ENCODE measurements at places on chromosomes 16 and 17. TPM values are rescaled to one million over a fixed set of nuclear protein-coding genes. Genes with fewer than 3 reads are reported as not detected.

DNA sequence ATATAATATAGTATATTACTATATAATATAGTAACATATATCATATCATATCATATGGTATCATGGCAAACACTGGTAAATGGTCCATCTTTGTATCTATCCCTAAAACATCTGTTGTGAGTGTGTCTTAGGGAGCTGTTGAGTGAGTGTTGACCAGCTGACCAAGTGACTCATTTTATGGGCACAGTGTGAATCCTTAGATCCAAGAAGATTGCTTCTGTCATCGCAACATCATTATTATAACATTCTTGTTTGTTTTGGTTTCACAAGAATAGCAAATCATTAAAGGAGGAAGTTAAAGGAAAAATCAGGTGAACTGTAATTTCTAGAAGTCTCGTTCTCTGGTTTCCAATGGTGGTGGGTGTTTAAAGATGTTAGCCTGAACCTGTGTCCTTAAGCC is 11.7 kb upstream of the MAF start:
- peaks cover 50% of the 10 kb centered on the region for H3K4me1 ChIP-seq
- H3K4me3 ChIP-seq: no peak overlapping the region
- no peaks in the 10 kb centered on the region for H3K27me3 ChIP-seq
- H3K36me3 ChIP-seq: peaks cover 8% of the 10 kb centered on the region
- no peak for DNase-seq
- H3K27ac ChIP-seq: no peak overlapping the region

DNA sequence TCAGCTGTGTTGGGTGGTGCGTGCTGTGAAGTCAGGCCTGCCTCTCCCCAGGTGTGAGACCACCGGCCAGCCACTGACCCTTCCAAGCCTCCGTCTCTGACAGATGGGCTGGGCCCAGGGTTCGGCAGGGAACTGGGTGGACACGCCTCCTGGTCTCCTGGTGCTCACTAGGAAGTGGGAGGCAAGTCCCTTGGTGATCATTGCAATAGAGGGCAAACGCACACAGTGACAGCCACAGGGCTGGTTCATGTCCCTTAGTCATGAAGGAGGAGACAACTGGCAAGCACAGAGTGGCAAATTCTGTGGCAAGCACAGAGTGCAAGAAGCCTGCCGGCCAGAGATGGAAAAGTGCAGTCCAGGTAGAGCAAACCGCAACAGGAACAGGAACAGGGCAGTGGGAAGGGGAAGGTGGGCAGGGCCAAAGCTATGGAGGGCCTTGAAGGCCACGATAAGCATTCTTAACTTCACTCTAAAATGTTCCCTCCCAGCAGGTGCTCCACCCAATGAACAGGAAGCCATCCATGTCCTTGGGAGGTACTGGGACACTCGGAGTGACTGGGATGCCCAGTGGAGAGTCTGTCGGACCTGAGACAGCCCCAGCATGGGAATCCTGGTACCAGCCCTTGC is 21.9 kb downstream of the USP7 start:
- H3K27me3 ChIP-seq: no peaks in the 10 kb centered on the region
- peaks cover 52% of the 10 kb centered on the region for H3K4me1 ChIP-seq
- H3K4me3 ChIP-seq: no peak overlapping the region
- H3K27ac ChIP-seq: no peak overlapping the region
- H3K36me3 ChIP-seq: no peaks in the 10 kb centered on the region

GRCh38 chr16:87692756-87693155 is 73.0 kb downstream of the KLHDC4 start:
- peaks cover 3% of the 10 kb centered on the region for H3K4me1 ChIP-seq
- H3K36me3 ChIP-seq: peaks cover 3% of the 10 kb centered on the region
- H3K4me3 ChIP-seq: no peak overlapping the region
- H3K27me3 ChIP-seq: no peaks in the 10 kb centered on the region

GRCh38 chr16:56871172-56871593 is 6.2 kb downstream of the SLC12A3 start:
- no peak for DNase-seq
- peaks cover 2% of the 10 kb centered on the region for H3K27me3 ChIP-seq
- no peaks in the 10 kb centered on the region for H3K36me3 ChIP-seq
- peaks cover 7% of the 10 kb centered on the region for H3K4me1 ChIP-seq

DNA sequence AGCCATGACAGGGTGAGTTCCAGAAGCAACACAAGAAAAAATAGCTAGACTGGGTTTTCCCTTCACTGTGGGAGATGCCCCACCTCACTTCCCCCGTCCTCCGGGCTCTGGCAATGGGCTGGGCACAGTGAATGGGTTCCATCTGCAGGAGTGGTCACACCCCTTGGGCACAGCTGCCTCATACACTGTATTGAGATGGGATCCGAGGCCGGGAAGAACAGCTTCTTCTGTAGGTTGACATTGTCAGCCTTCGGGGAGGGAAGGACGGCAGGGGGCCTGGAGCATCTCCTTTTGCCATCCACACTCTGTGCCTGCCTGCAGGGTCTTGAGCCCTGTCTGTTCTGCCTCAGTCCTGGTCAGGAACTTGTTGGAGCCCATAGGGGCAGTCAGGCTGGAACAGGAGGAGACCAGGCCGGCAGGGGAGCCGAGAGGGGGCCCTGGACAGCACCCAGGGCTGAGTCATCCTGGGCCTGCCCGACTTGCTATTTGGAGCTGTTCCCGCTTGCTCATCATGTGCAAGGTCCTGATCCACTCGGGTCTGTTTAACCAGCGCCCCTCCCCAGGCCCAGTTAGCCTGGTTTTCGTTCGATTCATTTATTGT is 286.7 kb downstream of the SEC14L1 start:
- no peaks in the 10 kb centered on the region for H3K27me3 ChIP-seq
- DNase-seq: no peak
- no peak overlapping the region for H3K27ac ChIP-seq

GRCh38 chr17:42305543-42306384 is 17.5 kb downstream of the STAT5A start:
- H3K27me3 ChIP-seq: no peaks in the 10 kb centered on the region
- peak overlapping the region; percentile 78 for H3K27ac ChIP-seq
- peaks cover 54% of the 10 kb centered on the region for H3K4me1 ChIP-seq
- DNase-seq: no peak

DNA sequence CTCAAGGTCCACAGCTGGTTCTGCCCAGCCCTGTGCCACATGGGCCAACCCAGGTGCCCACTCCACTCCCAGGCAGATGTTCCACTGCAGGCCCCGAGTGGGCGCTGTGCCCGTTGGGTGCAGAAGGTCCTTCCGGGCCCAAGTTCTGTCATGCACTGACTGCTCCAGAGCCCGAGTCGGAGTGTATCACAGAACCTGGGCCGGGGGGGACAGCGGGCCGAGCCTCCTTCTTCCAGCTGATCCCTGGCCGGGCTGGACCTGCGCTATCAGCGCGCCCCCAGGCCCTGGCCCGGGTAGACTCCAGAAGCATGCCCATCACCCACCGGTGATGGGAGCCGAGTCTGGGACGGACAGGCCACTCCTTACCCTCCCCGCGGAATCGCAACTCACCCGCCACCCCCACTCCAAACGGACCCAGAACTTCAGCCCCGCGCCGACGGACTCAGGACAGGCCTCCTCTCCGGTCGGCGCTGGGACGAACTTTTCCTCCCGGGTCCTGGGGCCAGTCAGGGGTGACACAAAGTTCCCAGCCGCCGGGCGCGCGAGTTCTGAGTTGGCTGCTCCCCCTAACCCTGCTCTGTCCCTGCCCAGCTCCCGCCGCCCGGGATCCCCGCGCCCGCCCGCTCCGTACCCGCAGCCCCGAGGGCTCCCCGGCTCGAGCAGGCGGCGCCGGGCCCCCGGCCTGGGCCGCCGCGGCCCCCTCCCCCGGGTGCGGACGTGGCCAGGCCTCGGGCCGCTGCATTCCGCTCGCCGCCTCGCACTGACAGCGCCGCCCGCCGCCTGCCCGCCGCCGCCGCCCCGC is at the start of gene COPZ2:
Gene COPZ2 (minus strand): TSS at position 762 of the 802 bp plus-strand sequence. CDS start 20 bp downstream, at position 742.
- DNase-seq: peak; percentile 56
- H3K27me3 ChIP-seq: peaks cover 35% of the 10 kb centered on the region
- peaks cover 14% of the 10 kb centered on the region for H3K4me1 ChIP-seq
- H3K36me3 ChIP-seq: peaks cover 3% of the 10 kb centered on the region
- peak within 1 kb of the TSS; percentile 78 for H3K27ac ChIP-seq

DNA sequence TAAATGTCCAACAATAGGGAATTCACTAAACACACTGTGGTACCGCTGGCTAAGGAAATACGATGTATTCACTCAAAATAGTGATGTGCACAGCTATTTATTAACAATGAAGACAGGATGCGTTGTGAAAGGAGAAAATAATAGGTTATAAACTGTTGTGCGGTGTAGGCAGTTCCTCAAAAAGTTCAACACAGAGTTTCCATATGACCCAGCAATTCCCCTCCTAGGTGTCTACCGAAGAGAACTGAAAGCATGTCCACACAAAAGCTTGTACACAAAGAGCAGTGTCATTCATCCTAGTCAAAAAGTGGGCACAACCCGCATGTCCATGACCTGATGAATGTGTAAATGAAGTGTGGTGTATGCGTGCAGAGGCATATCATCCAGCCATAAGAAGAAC is 1.2 kb upstream of the CES1 start:
- peaks cover 6% of the 10 kb centered on the region for H3K27me3 ChIP-seq
- no peaks in the 10 kb centered on the region for H3K36me3 ChIP-seq
- DNase-seq: no peak
- no peaks in the 10 kb centered on the region for H3K4me1 ChIP-seq
- H3K27ac ChIP-seq: no peak overlapping the region

DNA sequence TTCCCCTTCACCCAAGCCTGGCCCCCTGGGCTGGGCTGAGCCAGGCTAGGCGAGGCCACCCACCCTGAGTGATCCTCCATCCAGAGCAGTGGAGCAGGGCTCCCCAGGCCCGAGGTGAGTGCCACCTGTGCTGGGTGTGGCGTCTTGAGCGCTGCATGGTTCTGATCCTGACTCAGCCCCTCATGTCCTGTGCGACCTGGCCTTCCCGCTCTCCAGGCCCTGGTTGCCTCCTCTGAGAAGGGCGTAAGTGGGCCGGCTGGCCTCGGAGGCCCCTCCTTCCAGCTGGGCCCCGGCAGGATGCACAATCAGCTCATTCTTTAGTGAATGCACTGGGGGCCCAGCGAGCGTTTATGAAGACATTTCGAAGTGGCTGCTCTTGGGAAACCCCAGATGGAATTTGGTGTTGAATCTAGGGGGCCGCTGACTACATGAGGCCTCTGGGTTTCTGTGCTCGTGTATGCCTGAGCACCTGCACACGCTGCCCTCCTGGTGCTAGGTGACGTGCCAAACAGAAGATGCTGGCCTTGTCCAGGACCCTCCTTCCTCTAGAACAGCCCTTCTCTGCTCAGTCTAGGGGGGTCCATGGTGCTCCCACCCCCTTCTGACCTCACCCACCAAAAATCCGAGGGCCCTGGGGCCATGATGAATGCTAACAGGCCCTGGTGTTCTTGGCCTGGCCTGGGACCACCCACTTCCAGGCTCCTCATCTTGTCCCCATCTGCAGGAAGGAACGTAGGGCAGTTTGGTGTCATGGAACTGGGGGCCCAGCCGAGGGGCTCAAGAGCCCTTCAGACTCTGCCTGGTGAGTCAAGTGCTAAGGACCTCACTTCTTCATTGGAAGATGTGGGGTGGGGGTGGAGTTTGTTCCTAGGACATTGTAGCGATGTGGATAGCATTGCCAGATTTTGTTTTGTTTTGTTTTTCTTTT is 3.6 kb upstream of the TMEM92 start:
- no peaks in the 10 kb centered on the region for H3K36me3 ChIP-seq

DNA sequence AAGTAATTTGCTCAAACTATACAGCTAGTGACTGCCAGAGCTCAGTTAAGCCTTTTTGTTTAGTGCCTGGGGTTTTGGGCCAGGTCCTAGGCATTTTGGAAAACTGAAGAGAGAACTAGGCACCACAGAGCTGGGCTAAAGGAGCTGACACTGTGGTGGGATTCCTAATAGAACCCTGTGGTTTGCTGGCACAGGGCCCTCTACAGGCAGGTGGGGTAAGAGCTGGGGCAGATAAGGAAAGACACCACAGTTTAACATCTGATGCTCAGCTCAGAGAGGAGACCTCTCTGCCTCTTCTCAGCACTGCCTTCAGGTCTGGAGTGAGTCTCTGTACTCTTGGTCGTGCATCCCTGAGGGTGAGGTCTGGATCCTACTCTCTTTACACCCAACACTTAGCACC is 121.2 kb downstream of the SNX11 start:
- DNase-seq: no peak
- H3K36me3 ChIP-seq: peaks cover 4% of the 10 kb centered on the region
- no peak overlapping the region for H3K4me3 ChIP-seq
- no peak overlapping the region for H3K27ac ChIP-seq
- H3K27me3 ChIP-seq: no peaks in the 10 kb centered on the region
- peaks cover 20% of the 10 kb centered on the region for H3K4me1 ChIP-seq

DNA sequence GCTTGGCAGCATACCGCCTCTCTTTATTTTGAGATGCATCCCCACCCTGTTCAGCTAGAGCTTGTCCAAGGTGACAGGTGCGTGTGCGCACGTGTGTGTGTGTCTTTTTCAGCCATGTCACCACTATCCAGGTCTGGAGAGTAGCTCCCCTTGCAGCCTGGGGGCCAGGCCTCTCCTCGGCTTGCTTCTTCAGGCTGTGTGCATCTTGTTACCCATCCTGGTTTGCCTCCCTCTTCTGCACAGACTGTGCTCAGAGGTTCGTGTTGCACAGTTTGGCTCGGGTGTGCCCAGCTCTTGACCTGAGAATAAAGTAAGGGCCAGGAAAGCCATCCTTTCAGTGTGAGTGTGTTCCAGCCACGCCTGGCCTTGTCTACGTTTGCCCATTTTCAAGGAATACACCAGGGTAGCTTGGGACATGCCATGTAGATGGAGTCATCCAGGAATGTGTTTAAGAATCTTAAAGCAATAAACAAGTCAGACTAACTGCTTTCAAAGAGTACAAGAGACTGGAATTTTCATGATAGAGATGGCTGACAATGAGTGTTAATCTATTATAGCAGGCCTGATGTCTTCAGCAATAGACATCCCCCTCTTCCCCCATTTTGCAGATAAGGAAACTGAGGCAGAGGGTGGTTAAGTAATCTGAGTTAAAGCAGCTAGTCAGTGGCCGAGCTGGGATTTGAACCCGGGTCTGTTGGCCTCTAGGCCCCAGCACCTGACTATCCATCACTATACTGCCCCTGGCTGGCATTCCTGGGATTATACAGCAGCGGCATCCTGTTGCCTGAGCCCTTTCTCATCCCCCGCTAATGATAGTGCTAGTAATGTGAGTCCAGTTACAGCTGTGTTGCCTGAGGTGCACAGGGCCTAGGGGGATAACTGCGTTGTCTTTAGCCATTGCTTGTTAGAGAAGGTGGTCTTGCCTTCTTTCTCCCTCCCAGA is 77.9 kb downstream of the KSR1 start:
- peaks cover 3% of the 10 kb centered on the region for H3K36me3 ChIP-seq
- no peak for DNase-seq
- H3K27ac ChIP-seq: no peak overlapping the region
- no peaks in the 10 kb centered on the region for H3K27me3 ChIP-seq
- H3K4me1 ChIP-seq: peaks cover 84% of the 10 kb centered on the region

- DNase-seq: peak; percentile 71
- peaks cover 14% of the 10 kb centered on the region for H3K36me3 ChIP-seq
- peaks cover 30% of the 10 kb centered on the region for H3K4me1 ChIP-seq
- H3K4me3 ChIP-seq: no peak overlapping the region
- H3K27ac ChIP-seq: no peak overlapping the region
Measured at GRCh38 chr16:10918294-10919002, 23.8 kb downstream of the DEXI start.

- H3K36me3 ChIP-seq: no peaks in the 10 kb centered on the region
- no peak for DNase-seq
- no peaks in the 10 kb centered on the region for H3K4me1 ChIP-seq
- H3K27me3 ChIP-seq: peaks cover 2% of the 10 kb centered on the region
Measured at GRCh38 chr16:52496051-52496876, 50.7 kb downstream of the TOX3 start.

Gene HYDIN
- 0.17 TPM for total RNA-seq

Gene ARL16
- 40.0 TPM for total RNA-seq

Gene BCL7C
- 23.1 TPM for total RNA-seq

Gene SLC9A5
- total RNA-seq: 5.1 TPM

Gene ABAT
- total RNA-seq: 7.7 TPM

Gene CD300LF
- total RNA-seq: not detected

Gene FAM83G
- 13.0 TPM for total RNA-seq

Gene SLC12A3
- total RNA-seq: not detected

Gene BCL6B
- 1.5 TPM for total RNA-seq

Gene ATXN1L
- 20.6 TPM for total RNA-seq

Data from activated T-helper 1 cell treated with anti-CD3 and anti-CD28 coated beads, Interleukin-12 subunit alpha, Interleukin-12 subunit beta, Interleukin-2, Interleukin-4 antibody, amounts not matched to agents 30 ng/mL and 10 ng/mL and 1 ng/mL, durations not matched to agents 14 hours and 24 hours and 36 hours (primary cell).